ENCODE measurements at places on chromosomes 16 and 17.

DNA sequence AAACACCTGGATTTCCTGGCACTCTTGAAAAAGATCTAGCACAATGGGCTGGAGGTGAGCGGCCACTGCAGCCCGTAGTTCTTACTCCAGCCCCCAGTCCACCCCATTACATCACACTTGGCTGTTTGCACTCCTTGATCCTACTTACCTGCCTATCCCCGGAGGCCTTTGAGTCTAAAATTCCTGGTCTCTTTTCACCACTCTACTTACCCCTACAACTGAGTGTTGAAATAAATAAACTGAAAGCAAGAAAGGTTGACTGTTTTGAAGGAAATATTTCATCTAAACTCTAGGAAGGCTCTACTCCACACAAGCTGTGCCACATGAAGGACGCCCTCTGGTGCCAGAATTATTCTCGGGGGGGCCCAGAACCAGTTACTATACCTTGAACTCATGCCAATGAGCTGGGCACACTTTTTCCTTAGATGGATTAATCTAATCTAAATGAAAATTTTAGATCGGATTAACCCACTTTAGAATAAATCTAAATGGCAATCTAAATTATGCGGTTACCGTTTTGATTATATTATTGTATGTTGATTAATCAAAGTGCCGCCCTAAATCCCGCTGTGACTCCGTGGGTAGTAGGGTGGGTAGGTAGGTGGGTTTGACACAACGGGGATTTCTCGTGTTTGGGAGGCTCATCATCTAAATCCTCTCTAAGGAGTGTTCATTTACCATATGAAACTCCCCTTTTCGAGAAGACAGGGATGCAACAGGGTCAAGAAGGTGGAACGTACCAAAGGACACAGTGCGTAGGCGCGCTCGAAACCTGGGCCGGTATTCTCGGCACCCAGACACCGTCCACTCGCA, 651 bp upstream of the EIF1 start:
- DNase-seq, result peak; percentile 80

- DNase-seq, result peak; percentile 13
Measured at GRCh38 chr17:66791347-66791746, 43.6 kb upstream of the CACNG5 start.

DNA sequence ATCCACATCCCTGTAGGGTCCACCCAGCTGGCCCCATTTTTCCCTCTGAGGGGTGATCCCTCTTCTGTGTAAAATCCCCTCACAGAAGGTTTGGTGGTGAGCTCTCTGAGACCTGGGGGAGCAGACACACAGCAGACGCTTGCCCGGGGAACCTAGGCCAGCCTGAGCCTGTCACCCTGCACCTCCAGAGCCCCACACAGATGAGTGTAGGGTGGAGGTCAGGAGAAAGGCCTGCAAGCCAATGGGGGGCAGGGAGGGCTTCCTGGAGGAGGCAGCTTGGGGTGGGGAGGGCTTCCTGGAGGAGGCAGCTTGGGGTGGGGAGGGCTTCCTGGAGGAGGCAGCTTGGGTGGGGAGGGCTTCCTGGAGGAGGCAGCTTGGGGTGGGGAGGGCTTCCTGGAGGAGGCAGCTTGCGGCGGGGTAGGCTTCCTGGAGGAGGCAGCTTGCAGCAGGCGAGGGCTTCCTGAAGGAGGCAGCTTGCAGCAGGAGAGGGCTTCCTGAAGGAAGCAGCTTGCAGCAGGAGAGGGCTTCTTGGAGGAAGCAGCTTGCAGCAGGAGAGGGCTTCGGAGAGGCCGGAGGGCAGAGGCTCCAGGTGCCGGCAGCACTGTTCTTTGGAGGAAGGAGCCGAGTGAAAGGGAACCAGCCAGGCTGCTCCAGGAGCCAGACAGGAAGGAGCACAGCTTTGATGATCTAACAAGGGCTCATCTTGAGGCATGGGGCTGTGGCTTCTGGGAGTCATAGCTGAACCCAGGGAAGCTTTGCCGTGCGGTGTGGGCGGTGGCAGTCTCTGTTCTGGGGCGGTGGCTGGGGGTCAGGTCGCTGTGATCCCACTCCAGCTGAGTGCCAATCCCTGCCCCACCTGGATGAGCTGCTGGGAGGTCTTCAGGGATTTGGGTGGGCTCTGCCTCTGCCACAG, 83.7 kb upstream of the ZNF469 start:
- no peak for DNase-seq

- DNase-seq, result peak; percentile 76
Measured at GRCh38 chr16:19307587-19308241, 22.2 kb downstream of the CLEC19A start.
